Fibroblast of upper back skin (primary cell): ENCODE measurements at places on chromosomes 16 and 17.
A peak's percentile ranks its signal among the peaks of the same experiment; 100 is the strongest.

DNA sequence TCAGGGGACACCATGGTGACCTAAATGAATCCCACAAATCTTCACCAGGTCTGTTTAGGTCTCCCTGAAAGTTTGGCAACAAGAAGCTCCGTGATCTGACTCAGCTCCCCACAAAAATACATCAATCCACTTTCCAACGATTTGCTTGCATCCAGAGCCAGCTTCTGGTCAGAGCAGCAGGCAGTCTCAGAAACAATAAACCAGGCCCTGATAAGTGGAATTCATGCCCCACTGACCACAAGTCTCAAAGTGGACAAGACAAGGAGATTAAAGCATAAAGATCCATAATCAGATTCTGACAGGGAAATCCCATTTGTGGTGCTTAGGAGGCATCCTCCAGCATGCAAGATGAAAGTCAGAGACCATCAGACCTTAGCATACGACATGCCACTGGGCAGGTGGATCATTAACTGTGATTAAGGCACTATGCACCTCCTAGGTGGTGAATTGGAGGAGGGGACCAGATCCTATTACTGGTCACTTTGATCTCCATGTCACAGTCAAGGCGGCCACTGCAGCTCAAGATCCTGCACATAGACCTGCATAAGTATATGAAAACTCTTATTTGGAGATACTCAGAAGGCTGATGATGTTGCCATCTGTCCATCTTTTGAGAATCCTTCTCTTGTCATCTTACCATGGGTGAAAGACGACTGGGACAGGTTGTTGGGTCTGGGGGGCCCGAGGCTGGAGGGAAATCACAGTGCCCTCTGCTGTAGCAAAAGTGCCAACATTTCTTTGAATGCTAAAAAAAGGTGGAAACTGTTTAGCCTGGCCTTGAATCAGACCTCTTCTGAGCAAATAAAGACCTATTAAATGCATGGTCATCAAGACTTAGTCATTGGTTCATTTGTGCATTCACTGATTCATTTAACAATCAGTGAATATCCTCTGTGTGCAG, 309.2 kb upstream of the CCL2 start:
- DNase-seq: no peak

DNA sequence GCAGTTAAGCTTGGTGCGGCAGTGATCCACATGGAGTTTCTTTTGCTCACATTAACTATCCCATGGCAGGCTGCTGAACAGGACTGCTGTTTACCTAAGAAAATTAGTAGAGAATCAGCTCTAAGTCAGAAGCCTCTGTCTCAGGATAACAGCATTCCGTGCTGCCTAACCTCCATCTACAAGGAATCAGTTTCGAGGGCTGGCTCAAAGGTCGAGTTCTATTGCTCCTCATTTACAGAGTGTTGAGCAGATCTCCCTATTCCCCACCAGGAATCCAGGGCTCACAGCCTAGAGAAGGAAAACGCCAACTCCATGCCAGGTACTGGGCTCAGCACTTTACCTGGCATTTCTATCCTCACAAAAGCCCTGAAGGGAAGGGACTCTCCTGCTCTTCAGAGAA, 9.9 kb downstream of the GINS2 start:
- no peak for DNase-seq

DNA sequence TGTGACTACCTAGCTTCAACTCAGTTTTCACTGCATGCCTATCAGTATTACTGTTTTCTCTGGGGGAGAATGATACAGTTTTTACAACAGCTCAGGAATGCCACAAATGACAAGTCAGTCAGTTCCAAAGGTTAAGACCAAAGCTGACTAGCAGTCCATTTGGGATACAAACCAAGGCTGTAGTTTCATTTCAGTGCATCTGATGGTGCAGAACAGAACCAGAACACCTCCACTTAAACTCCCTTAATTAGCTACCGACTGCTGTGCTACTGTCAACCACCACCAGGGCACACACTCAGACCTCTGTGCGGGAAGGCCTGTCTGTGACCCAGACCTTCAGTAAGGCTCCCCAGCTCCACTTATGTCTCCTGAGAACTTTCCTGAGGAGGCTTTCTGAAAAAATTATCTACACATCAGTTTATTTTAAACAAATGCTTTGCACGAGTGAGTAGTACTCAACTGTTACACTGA, 20.4 kb downstream of the NFE2L1 start:
- DNase-seq: peak; percentile 67

DNA sequence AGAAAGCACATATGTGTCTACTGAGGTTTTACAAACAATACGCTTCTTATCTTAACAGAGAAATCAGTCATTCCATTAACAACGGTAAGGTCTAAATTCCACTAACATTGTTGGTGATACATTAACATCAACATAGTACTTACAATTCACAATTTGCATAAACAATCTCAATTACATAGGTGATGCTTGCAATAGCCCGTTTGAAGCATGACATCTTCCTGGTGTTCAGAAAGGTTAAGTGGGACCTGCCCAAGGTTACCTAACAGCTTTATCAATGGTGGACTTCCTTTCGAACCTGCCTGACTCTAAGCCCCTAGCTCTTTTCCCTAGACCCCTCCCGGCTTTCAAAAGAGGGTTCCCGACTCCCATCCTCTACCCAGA, 699 bp downstream of the FAM222B start:
- no peak for DNase-seq

DNA sequence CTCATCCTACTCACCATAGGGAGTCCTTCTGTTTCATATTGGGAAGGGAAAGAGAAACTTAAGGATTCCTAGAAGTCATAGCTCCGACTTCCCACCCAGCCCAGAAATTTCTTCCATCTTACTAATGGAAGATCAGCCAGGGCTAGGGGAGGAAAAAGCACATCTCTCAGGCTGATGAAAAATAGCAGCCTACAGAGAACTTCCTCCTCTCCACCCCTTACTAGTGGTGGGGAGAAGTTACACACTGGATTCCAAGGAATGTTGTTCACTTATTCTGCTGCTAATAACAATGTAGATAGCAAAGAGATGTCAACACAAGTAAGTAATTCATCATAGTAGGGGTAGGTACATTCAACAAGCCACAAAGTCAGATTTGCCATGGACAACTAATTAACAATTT, 94.4 kb downstream of the SPACA3 start:
- no peak for DNase-seq

- no peak for DNase-seq
Measured at GRCh38 chr16:11978080-11978479, 1.5 kb downstream of the SNX29 start.

DNA sequence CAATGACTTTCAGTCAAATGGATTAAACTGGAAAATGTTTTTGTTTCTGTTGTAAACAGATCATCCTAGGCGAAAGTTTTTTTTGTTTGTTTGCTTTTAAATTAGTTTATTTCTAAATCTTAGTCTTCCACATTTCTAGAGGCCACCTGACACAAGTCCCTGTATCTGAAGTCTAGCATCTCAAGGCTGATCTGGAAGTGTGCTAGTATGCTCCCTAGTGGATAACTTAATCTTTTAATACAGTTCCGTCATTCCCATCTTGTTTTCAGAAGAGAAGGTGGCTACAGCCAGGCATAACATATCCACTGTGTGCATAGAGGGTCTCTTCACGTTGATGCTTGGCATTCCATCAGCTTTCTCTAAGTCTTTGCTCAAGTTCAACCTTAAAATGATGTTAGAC, 7.6 kb downstream of the IFT20 start:
- DNase-seq: no peak

- DNase-seq: no peak
Measured at GRCh38 chr17:18172531-18173278, 10.9 kb upstream of the ALKBH5 start.
